ENCODE measurements at places on chromosomes 2 and 18. TPM values are rescaled to one million over a fixed set of nuclear protein-coding genes. Genes with fewer than 3 reads are reported as not detected.
A peak's percentile ranks its signal among the peaks of the same experiment; 100 is the strongest.

TEKT4 gene
- total RNA-seq: not detected

- no peak for DNase-seq
Measured at GRCh38 chr2:100630473-100630977, 67.7 kb downstream of the PDCL3 start.

DNA sequence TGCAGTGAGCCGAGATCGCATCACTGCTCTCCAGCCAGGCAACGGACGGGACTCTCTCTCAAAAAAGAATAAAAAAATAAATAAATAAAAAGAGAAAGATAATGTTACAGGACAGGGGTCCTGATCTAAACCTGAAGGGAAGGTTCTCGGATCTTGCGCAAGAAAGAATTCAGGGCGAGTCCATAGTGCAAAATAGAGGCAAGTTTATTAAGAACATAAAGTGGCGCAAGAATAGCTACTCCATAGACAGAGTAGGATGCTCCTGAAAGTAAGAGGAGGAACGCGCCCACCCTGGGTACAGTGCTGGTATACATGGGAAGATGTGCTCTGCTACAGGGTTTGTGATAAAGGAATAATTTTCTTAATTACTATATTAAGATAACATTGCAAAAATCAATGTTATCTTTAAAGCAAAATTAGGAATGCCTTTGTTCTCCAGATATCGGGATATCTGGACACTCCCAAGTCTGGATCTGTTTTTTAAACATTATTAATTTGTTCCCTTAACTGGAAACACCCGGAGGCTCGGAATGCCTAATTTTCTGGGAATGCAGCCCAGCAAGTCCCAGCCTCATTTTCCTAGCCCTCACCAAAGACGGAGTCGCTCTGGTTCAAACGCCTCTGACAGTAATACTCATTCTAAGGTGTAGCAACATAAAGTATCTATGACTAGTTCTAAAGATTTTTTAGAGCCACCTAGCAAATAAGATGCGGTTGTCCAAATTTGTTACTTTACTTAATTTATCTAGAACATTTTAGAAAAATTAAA is 38.8 kb downstream of the ACSL3 start:
- no peak for DNase-seq

- DNase-seq: peak; percentile 82
Measured at GRCh38 chr2:47724221-47724981, 58.5 kb upstream of the MSH6 start.

GRCh38 chr2:48170281-48170680 is 264.0 kb upstream of the FBXO11 start:
- DNase-seq: no peak

Measured in kidney epithelial cell (primary cell).